RWPE1 (cell line): ENCODE measurements at places on chromosomes 3 and 15.

GRCh38 chr15:89361451-89362202 lies 27.0 kb upstream of the POLG start:
- peak; percentile 88 for DNase-seq

- no peak for DNase-seq
Measured at GRCh38 chr3:176362191-176362731, 835.0 kb downstream of the TBL1XR1 start.

DNA sequence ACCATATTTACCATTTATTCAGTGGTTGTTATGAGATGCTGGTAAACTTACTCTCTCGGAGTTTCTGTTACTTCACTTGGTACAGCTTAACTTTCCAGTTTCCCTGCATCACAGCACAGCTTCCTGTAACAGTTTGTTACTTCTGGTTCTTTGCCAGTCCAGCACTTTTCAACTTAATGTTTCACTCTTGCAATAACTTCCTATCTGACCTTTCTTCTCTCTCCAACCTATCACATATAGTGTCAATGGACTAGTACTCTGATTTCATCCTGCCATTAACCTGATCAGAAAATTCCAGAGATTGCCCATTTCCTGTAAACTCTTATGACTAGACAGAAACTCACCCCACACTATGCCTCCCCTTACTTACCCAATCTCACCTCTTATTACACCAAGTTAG lies 3.9 kb upstream of the ATP11B start:
- no peak for DNase-seq

- DNase-seq: no peak
Measured at GRCh38 chr3:167783781-167784180, 48.3 kb downstream of the SERPINI1 start.

DNA sequence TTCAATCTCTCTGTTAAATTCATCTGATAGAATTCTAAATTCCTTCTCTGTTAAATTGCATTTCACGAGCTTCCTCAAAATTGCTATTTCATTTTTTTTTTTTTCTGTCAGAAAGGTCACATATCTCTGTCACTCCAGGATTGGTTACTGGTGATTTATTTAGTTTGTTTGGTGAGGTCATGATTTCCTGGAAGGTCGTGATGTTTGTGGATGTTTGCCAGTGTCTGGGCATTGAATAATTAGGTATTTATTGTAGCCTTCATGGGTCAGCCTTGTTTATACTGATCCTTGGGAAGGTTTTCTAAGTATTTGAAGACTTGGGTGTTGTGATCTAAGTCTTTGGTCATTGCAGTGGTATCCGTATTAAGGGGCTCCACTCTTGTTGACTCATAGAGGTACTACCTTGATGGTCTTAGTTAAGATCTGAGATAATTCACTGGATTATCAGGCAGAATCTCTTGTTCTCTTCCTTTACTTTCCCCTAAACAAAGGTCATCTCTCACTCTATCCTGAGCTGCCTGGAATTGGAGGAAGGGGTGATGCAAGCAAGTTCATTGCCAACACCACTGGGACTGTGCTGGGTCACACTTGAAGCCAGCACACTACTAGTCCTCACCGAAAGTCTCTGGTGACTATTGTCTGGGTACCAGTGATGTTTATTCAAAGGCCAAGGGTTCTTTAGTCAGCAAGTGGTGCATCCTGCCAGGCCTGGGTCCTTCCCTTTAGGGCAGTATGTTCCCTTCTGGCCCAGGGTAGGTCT lies 231.1 kb downstream of the GBE1 start:
- DNase-seq: no peak

DNA sequence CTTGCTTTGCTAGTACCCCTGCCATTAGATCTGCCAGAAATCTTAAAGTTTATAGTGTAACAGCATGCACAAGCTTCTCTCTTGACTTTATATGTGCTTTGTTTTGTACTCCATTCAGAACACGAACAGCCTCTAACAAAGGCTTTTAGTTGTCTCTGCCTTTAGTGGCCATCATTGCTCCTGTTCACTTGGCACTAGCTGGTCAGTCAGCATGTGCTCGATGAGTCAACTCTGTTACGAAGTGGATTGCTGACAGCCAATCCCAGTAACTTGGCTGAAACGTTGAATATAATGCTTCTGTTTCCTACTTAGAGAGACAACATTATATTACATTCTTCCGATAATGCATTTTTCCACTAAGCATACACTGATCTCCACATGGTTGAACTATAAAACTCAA lies 349.2 kb downstream of the NAALADL2 start:
- no peak for DNase-seq

DNA sequence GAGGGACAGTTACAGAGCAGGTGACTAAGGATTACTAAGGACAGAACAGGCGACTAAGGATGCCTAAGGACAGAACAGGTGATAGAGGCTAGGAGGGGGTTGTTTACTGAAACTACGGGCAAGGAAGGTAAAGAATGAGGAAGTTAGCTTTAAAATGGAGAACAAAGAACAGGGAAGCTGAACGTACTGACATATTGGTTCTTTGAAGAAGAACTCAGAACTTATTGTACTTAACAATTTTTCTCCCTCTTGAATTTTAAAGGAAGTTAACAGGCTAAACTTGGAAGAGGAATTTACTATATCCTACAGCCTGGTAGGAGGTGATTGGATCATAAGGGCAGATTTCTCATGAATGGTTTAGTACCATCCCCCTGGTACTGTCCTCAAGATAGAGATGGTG lies 290.2 kb downstream of the SHQ1 start:
- no peak for DNase-seq

DNA sequence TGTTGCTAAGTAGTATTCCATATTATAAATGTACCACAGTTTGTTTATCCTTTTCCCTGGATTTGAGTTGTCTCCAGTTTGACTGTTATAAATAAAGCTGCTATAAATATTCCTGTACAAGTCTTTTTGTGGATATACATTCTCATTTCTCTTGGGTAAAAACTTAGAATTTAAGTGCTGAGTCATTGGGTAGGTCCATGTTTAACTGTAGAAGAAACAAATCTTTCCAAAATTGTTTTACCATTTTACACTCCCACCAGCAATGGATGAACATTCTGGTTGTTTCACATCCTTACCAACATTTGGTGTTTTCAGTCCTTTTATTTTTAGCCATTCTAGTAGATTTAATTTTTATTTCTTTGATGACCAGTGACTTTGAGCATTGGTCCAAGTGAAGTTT lies 74.0 kb upstream of the TNFAIP8L3 start:
- no peak for DNase-seq

DNA sequence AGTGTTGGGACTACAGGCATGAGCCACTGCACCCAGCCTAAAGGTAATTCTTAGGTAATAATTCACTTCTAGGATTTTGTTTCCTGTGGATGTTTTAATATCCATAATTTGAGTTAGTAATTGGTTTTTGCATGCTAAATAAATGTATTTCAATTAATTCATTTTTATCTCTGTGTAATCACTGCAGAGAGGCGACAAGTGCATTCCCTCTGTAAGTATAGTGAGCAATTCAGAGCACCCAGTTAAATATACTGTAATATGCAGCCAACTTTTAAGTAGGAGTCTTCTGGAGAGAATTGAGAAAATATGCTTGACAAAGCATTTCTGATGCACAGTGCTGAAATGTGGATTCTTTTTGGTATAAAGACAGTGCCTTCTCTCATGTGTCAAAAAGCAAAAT lies 5.7 kb downstream of the TBC1D23 start:
- no peak for DNase-seq

DNA sequence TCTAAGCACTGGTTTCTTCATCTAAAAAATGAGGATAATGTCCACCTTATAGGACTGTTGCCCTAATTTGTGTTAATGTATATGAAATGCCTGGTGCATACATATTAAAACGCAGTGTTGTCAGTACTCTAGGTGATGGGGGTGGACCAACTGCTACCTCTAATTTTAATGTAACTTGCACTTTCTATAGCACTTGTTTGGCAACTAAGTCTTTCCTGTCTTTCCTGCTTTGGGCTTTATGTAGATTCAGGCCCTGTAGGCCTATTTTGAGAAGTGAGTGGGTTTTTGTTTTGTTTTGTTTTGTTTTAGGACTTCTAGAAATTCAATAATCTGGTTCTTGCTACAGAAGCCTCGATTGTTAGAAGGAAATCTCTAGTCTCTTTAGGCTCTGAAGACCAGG lies 21.2 kb downstream of the SLC7A14 start:
- DNase-seq: no peak

DNA sequence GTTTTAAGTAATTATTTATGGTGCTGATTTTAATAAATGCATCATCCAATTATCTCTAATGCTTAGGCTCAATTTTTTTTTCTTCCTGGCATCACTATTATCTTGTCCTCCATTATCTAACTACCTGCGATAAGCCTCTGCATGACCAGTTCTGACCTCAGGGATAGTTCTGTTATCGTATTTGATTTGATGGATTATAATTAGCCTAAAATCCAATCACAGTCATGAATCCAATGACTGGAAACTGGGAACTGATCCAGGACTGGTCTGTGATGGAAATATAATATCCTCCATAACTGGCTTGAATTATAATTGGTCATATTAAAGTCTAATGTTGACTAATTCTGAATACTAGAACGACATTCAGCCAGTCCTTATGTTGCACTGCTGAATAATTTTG lies 1.1 kb downstream of the MYH15 start:
- no peak for DNase-seq

- no peak for DNase-seq
Measured at GRCh38 chr3:40858364-40859115, 333.8 kb downstream of the ZNF621 start.

- DNase-seq: peak; percentile 96
Measured at GRCh38 chr15:76177491-76178040, 117.8 kb downstream of the TMEM266 start.

- DNase-seq: peak; percentile 30
Measured at GRCh38 chr3:14598143-14598569, 53.4 kb upstream of the CCDC174 start.

DNA sequence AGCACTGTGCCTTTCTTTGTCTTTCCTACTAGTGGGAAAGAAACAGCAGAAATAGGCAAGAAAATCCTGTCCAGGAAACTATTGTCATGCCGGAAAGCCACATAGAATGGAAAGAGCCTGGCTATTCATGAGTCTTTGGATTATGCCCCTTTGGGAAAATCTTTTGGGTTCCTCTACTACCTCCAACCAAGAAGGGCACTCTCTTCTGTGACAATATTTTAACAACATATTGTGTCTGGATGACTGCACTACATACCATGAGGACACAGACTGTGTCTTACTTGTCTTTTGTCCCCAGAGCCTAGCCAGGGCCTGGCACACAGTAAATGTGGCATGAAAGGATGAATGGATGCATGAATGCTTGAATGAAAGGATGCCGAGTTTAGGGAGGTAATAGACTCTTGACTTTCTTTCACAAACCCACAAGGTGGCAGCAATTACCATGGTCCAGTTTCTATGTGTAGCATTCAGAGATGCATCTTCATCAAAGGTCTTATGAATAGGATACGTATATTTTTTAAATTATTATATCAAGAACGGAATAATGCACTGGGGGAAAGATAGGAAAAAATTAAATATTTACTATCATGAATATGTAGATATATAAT lies 30.3 kb downstream of the ARL14 start:
- peak; percentile 28 for DNase-seq

GRCh38 chr3:177133860-177134815 lies 63.1 kb downstream of the TBL1XR1 start:
- no peak for DNase-seq

DNA sequence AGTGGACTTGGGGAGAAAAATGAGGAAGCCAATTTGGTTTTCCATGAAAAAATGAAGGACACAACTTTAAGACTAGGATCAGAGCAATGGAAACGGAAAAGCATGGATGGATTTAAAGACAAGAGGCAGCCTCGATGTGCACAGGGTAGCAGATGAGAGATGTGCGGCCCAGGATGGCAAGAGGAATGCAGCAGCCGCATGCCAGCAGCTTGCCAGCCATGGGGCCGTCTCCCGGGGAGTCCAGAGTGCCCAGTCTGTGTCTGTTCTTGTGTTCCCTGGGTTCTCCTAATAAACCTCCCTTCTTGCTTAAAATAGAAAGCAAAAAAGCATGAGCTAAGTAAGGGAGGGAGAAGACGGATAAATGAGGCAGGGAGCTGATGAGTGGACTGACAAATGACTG lies 68.0 kb upstream of the IQSEC1 start:
- no peak for DNase-seq

- DNase-seq: no peak
Measured at GRCh38 chr3:153162513-153163392, 727 bp downstream of the RAP2B start.

DNA sequence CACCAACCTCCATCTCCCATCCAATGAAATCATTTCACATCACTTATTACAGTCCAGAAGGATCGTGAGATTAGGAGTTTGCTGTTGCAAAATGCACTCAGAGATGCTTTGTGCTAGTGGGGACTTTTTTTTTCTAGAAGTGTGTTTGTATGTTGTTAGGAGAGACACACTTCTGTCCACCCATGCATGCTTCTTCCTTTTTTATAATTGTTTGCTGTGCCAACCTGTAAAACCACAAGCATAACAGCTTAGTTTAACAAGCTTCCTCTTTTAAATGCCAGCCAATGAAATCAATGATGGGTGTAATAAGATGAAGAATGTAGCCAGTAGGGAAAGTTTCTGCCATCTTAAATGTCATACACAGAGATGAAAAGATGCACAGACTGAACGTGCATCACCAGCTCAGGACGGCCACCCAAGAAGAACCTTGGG lies 305.6 kb upstream of the STT3B start:
- no peak for DNase-seq

- no peak for DNase-seq
Measured at GRCh38 chr15:35723852-35724251, 177.9 kb upstream of the DPH6 start.

GRCh38 chr3:124981472-124981871 lies 46.9 kb upstream of the MUC13 start:
- no peak for DNase-seq

DNA sequence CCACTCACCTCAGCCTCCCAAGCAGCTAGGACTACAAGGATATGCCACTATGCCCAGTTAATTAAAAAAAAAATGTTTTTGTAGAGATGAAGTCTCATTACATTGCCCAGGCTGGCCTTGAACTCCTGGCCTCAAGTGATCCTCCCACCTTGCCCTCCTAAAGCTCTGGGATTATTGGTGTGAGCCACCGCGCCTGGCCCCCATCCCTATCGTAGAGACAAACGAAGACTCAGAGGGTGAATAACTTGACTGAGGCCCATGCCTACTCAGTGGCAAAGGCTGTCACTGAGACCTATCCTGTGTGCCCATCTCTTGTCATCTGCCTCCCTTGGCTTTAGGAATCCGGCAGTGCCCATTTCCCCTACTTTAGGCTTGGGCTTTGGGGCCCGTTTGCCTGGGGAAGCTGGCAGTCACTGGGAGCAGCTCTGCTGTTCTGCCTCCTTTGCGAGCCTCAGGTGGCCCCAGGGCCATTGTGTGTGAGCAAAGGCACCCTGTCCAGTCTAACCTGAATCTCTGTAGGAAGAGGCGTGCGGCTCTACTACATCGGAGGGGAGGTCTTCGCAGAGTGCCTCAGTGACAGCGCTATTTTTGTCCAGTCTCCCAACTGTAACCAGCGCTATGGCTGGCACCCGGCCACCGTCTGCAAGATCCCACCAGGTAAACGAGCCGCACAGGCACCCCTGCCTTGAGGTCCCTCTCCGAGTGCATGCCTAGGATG lies 70.1 kb downstream of the AAGAB start:
- no peak for DNase-seq

- no peak for DNase-seq
Measured at GRCh38 chr15:63896336-63897115, 62.8 kb upstream of the HERC1 start.
